ENCODE measurements at places on chromosomes 6 and 20.
A peak's percentile ranks its signal among the peaks of the same experiment; 100 is the strongest.

GRCh38 chr6:35173427-35174087 lies 32.4 kb upstream of the TCP11 start:
- no peak for DNase-seq

GRCh38 chr20:4014031-4014474 lies 1.3 kb downstream of the RNF24 start:
- DNase-seq = peak; percentile 60

DNA sequence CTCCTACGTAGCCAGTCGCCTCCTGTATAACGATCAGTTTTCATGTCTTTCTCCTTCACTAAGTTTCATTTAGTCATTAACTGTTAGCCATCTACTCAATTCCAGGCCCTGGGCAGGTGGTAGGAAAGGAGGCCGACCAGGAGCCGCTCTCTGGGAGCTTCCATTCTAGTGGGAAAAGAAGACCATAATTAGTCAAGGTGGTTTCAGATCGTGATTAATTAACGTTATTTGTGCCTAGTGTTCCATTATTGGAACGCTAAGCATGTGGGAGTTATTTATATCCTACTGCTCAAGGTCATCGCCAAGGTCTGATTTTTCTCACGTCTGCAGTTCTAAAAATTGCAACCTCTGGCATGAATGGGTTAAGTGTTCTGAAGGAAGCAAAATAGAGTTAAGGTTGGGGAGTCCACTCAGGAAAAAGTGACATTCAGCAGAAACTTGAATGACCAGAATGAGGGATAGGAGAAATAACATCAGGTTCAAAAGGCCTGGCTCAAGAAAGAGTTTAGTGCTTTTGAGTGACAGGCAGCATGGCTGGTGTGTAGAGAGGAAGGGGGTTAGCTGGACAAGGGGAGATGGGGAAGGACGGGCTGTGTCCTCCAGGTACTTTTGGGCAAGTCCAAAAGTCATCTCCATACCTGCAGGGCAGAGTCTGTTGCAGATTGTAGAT lies 812 bp downstream of the SLC9A8 start:
- no peak for DNase-seq

- no peak for DNase-seq
These were observed 691 bp downstream of the SYNDIG1 start for GRCh38 chr20:24469894-24470745.

GRCh38 chr6:17574866-17575560 lies 25.1 kb upstream of the FAM8A1 start:
- no peak for DNase-seq

- peak; percentile 24 for DNase-seq
These were observed 12.8 kb downstream of the SNX14 start for GRCh38 chr6:85580878-85581267.

DNA sequence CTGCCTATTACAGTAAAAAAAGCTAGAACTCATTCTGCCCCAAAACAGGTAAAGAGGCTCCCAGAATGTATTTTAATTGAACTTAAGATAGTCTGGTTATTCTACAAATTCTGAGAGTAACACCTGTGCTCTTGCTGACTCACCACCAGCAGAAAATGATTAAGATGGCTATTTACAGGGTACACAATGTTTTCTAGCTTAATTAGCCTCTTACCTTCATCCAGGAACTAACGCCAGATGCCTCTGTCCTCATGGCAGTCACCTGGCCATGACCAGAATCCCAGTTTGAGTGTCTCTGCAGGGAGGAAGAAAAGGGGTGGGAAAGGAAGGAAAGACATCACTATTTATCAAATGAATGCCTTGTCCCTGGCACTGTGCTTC lies 31.3 kb upstream of the PPP1R3G start:
- DNase-seq = no peak

DNA sequence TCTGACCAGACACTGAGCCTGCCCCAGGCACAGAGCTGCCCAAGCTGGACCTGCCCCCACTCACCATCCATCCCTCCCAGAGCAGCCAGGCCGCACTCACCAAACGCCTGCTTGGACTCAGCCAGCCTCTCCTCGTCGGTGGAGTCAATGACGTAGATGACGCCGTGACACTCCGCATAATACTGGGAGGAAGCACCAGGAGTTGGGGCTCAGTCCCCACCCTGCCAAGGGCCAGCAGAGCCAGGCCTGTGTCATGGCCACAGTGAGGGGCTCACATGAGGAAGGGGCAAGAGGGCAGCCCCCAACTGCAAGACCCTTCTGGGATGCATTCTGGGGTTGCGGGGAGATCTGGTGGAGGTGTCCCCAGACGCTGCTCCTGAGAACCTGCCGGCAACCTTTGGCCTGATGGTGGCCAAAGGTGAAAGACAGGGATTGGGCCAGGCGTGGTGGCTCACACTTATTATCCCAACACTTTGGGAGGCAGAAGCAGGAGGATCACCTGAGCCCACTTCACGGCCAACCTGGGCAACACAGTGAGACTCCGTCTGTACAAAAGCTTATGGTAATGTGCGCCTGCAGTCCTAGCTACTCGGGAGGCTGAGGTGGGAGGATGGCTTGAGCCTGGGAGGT lies 5.6 kb downstream of the ARFRP1 start:
- DNase-seq = no peak

- DNase-seq = no peak
These were observed 20.9 kb downstream of the IL17A start for GRCh38 chr6:52207066-52207465.

DNA sequence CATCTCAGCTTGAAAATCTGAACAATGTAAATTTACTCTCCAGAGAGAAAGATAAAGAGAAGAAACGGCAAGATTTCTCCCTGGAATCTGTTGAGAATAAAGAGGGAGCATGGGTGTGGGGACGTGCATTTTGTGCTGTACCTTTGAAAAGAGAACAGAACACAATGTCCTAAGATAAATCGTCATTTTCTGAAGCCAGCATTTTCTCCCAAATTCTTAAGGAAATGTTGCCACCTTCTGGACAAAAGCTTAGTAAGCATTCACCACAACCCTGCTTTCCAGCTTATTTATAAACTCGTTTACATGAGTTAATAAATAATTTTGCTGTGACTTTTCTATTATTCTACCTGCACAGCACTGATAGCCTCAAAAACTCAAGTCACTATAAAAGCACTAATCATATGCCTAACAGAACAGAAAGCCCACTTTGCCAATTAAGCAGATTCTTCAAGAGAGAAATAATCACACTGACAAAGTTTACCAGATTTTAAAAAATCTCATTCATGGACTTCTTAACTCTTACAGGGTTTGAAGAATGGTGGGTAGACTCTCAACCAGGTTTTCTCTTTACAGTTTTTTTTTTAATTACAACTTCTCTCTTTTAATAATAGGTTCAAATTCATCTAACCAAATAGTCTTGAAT lies 155.8 kb downstream of the MBOAT1 start:
- DNase-seq = peak; percentile 43

DNA sequence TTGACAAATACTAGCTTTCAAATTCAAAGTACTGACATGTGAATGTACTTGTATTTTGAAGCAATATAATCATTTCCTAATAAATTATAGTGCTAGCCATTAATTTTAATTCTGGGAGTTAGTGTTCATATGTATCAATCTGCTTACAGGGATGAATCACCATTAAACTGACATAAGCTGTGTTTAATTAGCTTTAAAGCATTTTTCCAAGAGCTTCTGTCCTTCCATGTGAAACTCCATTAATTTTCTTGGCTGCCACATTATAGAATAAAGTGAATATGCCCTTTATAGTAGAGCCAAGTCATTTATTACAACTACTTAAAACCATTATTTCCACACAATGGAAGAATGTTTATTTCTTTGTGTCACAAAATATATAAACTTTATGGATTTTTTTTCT lies 150.8 kb downstream of the COL21A1 start:
- DNase-seq = no peak

- DNase-seq = no peak
These were observed 32.4 kb downstream of the SNX3 start for GRCh38 chr6:108228416-108228815.

DNA sequence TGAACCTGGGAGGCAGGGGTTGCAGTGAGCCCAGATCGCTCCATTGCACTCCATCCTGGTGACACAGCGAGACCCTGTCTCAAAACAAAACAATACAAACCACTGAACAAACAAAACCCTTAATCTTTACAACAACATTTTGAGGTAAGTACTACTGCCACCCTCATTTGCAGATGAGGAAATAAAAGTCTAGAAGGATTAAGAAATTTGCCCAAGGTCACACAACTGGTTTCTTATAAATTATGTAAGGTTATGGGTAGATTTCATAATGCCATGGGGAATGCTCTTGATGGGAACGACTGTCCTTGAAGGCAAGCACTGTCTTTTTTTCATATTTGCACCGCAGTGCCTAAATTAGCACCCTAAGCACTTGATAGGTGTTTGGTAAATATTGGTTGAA lies 13.8 kb upstream of the B4GALT5 start:
- no peak for DNase-seq

DNA sequence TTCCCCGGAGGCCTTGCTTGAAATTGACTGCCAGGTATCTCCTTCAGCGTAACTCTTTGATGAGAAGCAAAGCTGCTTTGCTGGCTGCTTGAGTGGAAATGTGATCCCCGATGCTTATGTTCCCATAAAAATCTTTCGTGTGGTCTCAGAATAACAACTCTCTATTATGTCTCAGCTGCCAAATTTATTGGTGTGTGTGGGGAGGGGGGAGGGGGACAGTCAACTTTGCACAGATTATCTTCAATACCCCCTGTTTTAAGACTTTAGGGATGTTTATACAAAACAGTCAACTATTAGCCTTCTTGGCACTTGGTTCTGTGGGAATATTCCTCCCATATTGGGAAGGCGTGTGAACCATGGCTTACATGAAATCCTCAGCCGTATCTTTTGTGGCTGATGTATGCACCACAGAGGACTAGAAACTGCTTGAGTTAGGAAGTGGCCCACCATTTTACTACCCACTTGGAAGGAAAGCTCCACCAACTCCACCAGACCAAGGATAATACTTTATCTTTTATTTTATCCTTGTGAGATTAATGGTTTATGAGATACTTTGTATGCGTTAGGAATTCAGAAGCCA lies 101.5 kb upstream of the SLC24A3 start:
- DNase-seq = no peak

GRCh38 chr6:53938810-53939209 lies 144.0 kb downstream of the LRRC1 start:
- DNase-seq = no peak

- DNase-seq = no peak
These were observed 1.6 kb upstream of the PRL start for GRCh38 chr6:22298475-22298890.

DNA sequence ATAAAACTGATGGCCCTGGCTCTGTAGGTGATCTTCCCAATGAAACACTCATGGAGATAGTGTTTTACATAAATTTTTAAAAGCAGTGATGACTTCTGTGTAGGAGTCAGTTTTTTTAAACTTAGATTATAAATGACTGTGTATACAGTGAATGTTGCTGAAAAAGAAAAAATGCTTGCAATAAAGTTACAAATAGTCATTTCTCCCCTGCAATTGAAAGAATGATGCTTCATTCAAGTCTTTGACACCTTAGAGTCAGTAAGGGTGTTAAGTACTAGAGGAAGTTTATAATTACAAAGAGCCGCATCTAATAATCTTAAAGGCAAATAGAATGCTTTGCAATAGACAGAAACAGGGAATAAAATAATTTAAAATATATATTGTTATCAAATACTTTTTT lies 27.6 kb downstream of the ZNF292 start:
- DNase-seq = no peak

DNA sequence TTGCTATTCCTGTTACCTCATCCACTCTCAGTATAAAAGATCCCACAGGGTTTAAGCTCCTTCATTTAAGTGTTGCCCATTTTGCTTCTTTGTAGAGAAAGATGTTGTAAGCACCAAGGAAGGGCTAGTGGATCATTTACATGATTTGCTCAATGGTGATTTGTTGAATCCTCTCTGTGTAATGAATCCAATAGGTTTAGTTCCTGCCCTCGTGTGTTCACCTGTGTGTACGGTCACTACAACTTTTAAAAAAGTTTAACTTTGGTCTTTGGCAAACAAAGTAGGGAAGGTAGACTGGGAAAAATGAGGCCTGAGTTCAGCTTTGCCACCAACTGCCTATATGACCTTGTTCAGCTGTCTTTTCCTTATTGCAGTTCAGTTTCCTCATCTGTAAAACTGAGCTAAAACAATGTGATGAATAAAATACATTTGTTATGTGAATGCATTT lies 51.5 kb downstream of the DHX35 start:
- no peak for DNase-seq

DNA sequence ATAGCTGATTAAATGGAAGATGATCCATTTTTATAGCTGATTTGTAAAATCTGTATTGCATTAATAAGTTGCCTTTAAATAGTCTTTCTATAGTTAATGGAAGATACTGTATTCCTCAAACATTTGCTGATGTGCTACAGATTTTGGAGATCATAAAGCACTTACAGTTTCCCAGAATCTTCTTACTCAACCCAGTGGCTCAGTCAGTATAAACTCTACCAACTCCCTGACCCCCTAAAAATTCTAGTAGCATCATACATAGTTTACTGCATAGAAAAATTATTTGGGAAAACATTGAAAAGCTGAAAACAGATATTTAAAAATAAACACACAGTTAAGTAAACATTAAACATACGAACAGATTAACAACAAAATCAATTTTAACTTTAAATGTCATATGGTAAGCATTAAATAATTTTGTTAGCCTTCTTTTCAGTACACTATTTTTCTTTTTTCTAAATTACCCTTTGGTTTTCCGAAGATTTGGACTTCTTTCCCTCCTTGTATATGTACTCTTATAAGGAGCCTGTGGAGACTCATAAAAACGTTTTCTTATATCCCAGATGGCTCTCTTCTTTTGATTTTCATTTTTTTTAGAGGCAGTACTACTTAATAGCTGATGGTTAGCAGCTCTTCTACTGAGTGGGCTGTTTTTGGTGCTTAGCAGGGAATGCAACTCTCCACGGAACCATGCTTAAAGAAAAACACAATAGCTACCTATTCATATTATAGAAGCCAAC lies 62.7 kb upstream of the BMP5 start:
- DNase-seq = no peak

GRCh38 chr6:24997231-24997630 lies 61.5 kb upstream of the RIPOR2 start:
- no peak for DNase-seq

DNA sequence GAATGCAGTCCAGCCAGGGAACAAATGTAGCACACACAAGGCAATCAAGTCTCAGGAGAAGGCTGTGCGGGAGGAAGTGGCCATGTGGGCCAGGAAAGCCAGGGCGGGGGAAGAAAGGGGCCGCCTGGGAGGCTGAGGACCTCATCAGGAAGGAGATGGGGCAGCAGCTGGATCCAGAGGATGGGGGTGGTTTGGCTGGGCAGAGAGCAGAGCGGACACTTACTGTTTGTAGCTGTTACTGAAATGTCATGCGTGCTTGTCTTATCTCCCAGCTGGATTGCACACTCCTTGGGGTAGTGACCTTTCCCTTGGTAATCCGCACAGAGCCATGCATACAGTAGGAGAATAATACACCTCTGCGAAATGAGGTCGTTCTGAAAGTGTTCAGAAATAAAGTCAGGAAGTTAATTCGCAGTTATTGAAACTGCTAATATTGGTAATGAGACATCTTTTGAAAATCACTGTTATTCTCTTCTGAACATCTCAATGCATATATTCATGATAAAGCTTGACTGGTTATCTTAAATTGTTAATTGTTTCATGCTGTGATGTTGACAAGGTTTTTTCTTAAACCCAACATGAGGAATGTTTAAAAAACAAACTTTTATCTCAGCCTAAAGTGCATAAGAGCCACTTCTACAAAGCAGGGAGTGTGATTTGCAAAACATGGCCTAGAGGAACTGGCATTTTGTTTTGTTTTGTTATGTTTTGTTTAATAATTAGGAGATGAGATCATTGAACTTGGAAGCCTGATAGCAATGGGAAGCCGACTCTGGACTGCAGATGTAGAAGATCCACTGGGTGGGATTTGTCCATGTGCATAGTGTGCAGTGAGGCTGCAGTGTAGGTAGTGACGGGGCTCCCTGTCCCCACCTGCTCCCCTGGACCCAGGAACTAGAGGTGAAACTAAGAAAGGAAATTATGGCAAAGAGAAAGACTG lies 18.0 kb upstream of the MAP3K4 start:
- no peak for DNase-seq

Measured in Calu3 (cell line).